ENCODE measurements at places on chromosomes 6 and 20. TPM values are rescaled to one million over a fixed set of nuclear protein-coding genes. Genes with fewer than 3 reads are reported as not detected.

GSTA2 gene
- not detected for total RNA-seq

GRCh38 chr20:32144898-32145662 is 35.6 kb downstream of the TM9SF4 start:
- no peak for DNase-seq
- H3K27me3 ChIP-seq = no peaks in the 10 kb centered on the region
- no peak overlapping the region for H3K4me3 ChIP-seq
- H3K4me1 ChIP-seq = no peaks in the 10 kb centered on the region

HDDC2 gene
- 62.8 TPM for total RNA-seq

DNA sequence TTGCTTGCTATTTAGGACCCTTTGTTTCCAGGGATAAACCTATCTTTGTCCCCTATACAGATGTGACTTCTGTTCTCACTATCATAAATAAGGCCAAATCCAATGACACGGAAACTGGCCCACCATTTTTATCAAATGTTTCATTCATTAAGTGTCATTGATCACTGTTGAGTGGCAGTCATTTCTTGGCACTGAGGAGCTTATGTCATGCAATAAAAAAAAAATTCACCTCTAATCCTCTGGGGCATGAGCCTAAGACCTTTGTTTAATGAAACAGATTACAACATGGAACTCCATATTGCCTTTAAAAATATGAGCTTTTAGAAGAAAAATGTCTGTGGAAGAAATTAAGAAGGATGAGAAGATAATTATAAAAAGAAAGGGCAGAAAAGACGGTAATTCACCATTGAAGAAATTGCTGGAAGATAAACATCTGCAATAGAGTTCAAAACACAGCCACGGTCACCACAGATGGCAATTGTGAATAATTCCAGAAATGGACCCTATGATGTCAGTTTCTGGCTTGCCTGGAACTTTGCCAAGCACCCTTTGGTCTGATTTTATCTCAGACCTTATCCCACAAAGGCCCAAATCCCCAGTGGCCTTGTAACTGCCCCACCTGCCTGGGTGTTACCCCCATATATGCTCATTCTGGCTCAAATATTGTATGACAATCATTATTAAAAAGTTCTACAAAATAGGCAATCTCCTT is 91.1 kb downstream of the DST start:
- 0 out of 2 replicates have a peak, but pooled peaks cover 2% of the 10 kb centered on the region for H3K36me3 ChIP-seq
- DNase-seq = peak; percentile 70
- peak overlapping the region; percentile 15 for H3K27ac ChIP-seq
- no peaks in the 10 kb centered on the region for H3K27me3 ChIP-seq
- H3K4me3 ChIP-seq = no peak overlapping the region

DNA sequence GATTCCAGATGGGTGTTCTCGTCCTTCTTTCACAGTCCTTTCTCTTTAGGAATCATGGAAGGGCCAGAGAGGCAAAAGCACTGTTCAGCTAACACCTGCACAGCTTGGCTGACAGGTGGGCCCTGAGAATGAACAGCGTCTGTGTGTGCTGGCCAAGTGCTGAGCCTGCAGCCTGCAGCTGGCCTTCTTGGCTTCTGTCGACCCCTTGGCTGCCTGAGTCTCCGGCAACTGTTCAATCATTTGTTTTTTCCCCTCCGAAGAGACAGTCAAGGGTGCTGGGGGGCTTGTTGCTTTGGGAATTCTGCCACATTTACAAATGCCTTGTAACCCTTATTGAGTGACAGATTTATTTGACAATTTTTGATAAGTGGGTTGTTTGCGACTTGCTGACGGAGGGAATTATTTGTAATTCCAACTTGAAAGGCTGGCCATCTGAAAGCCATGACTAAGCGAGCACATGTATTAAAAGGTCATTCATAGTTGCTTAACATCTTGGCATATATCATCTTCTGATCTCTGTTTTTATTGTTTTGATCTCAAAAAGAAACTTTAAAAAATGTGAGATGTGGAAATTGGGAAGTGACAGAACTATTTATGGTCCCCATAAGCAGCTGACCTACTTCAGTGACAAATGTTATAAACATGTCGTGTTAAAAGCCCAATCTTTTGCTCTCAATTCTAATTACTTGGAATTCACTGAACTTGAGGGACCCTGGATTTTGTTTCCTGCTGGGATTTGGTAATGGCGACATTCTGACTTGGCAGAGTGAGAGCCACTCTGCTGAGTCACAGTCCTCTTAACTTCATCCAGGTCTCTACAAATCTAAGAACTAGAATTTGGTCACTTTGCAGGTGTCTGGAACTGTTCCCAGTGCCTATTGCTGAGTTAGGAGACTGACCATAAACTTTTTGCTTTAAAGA is 41.9 kb upstream of the FERMT1 start:
- DNase-seq = no peak
- no peaks in the 10 kb centered on the region for H3K36me3 ChIP-seq
- no peak overlapping the region for H3K27ac ChIP-seq
- no peaks in the 10 kb centered on the region for H3K4me1 ChIP-seq

EYA4 gene
- 36.8 TPM for total RNA-seq

- no peak overlapping the region for H3K27ac ChIP-seq
- no peak overlapping the region for H3K4me3 ChIP-seq
- DNase-seq = no peak
- peaks cover 3% of the 10 kb centered on the region for H3K4me1 ChIP-seq
- H3K36me3 ChIP-seq = no peaks in the 10 kb centered on the region
Observed at GRCh38 chr6:16769131-16769985, 8.1 kb upstream of the ATXN1 start.

MBOAT1 gene
- 7.7 TPM for total RNA-seq

LRP11 gene
- total RNA-seq = 32.8 TPM

DNA sequence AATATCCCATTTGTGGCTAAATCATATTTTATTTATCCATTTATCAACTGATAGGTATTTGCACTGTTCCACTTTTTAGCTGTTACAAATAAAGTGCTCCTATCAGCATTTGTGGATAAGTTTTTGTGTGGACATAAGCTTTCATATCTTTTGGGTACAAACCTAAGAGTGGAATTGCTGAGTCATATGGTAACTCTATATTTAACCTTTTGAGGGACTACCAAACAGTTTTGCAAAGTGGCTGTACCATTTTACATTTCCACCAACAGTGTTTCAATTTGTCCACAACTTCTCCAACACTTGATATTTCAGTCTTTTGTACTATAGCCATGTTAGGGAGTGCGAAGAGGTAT is 23.6 kb upstream of the ECHDC1 start:
- DNase-seq = no peak
- no peaks in the 10 kb centered on the region for H3K27me3 ChIP-seq
- peak overlapping the region; percentile 2 for H3K27ac ChIP-seq
- peaks cover 3% of the 10 kb centered on the region for H3K4me1 ChIP-seq
- no peaks in the 10 kb centered on the region for H3K36me3 ChIP-seq

DNA sequence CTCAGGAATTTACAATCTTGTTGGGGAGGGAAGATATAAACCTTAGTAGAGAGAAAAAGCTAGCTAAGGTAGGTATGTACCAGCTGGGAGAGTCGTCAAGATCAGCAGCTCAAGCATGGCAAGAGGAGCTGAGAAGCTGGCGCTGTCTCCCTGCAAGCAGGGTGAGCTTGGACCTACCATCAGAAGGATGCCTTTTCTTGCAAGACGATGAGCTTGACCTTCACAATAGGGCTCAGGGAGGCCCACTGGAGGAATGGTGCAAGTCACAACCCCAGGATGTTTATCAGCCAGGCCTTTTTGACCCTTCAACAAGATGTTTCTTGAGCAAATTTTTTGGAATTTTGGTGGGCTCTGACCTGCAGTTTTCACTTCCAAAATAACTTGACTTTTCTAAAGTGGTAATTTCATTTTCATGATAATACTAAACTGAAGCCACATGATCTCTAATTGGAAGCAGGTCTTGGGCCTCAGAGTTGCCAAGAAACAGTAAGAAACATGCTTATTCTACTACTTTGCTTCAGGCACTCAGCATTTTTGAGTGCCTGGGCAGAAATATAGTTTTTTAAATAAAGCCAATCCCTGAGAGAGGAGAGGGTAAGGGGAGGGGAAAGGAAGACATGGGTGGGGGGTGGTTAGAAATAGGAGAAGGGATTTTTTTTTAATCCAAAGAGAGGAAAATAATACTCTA is 258.1 kb downstream of the CLIC5 start:
- H3K4me3 ChIP-seq = no peak overlapping the region
- DNase-seq = no peak
- no peaks in the 10 kb centered on the region for H3K27me3 ChIP-seq
- H3K4me1 ChIP-seq = no peaks in the 10 kb centered on the region

All from SJCRH30 (cell line).